Brain (organoid and tissue), 16 donors: ENCODE measurements at places on chromosomes 16 and 17. TPM values are rescaled to one million over a fixed set of nuclear protein-coding genes. Genes with fewer than 3 reads are reported as not detected.

Gene GPRC5C
- 63.8 TPM for polyA plus RNA-seq

Gene IFT20
- 27.7 TPM for polyA plus RNA-seq

GRCh38 chr16:63157818-63158217 lies 1121.6 kb upstream of the CDH8 start:
- DNase-seq, result no peak

Gene CYB5B
- 138 TPM for polyA plus RNA-seq

Gene CLDN9
- 16.3 TPM for polyA plus RNA-seq

Gene PABPN1L
- polyA plus RNA-seq, result 0.41 TPM

Gene ZG16
- polyA plus RNA-seq, result not detected

DNA sequence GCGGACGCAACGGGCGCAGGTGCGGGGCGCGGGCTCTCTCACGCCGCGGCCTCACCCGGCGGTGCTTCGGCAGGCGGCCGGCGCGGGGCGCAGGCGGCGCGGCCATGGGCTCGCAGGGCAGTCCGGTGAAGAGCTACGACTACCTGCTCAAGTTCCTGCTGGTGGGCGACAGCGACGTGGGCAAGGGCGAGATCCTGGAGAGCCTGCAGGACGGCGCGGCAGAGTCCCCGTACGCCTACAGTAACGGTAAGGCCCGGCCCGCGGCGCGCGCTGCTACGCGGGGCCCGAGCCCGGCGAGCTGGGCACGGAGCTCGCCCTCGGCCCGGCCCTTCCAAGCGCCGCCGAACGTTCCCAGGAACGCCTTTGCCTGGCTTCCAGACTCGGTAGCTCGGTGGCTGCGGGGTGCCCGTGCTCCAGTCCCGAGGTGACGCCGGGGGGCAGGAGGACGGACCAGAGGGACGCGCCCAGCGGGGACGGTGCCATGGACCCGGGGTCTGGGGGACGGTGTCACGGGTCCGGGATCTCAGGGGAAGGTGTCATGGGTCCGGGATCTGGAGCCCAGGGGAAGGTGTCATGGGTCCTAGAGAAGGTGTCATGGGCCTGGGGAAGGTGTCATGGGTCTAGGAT lies 435 bp downstream of the RAB40C start:
- no peak for DNase-seq

Gene GPR139
- polyA plus RNA-seq, result 0.41 TPM

Gene TMEM238L
- polyA plus RNA-seq, result not detected

Gene MPV17L
- polyA plus RNA-seq, result 2.1 TPM

DNA sequence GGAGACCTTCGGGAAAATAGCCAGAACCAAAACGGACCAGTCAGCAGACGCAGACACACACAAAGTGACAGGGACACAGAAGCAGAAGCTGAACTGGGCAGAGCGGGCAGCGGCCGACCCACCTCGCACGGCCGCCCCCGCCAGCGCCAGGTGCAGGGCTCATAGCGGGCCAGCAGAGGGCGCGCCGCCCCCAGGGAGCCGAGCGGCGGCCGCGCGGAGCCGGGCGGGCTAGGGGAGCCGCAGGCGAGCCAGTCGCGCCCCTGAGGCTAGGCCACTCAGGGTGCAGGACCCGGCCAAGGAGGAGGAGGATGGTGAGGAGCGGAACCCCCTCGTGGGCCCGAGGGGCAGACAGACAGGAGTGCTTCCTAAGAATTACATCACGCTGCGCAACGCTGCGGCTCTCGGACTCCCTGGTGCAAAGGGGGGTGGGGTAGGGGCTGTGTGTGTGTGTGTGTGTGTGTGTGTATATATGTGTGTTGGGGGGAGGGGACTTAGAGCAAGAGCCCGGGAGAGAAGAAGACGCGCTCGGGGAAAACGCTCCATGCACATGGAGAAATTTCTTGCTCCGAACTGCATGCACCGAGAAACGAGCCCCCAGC lies 913 bp upstream of the NOG start:
- DNase-seq, result peak; percentile 86

DNA sequence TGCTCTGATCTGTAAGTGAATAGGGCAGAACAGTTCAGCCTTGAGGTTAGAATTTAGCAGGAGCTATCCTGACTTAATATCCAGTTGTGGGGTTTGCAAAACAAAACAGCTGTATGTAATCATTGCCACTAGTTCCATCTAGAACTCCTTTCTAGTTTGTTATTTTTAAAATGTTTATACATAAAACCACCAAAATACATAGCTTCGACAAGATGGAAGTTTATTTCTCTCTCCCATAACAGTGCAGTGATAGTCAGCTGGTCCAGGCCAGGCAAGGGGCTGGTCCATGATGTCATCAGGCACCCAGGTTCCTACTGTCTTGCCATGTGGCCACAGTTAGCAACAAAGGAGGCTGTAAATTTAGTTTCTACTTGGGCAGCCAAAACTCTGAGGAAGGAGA lies 10.5 kb upstream of the PLK1 start:
- no peak for DNase-seq
